ENCODE measurements at places on chromosomes 13 and 19. TPM values are rescaled to one million over a fixed set of nuclear protein-coding genes. Genes with fewer than 3 reads are reported as not detected.
A peak's percentile ranks its signal among the peaks of the same experiment; 100 is the strongest.

- H3K4me3 ChIP-seq: no peak overlapping the region
- peaks cover 7% of the 10 kb centered on the region for H3K4me1 ChIP-seq
- no peaks in the 10 kb centered on the region for H3K36me3 ChIP-seq
These were observed 3.7 kb upstream of the RAP2A start for GRCh38 chr13:97430296-97430695.

DNA sequence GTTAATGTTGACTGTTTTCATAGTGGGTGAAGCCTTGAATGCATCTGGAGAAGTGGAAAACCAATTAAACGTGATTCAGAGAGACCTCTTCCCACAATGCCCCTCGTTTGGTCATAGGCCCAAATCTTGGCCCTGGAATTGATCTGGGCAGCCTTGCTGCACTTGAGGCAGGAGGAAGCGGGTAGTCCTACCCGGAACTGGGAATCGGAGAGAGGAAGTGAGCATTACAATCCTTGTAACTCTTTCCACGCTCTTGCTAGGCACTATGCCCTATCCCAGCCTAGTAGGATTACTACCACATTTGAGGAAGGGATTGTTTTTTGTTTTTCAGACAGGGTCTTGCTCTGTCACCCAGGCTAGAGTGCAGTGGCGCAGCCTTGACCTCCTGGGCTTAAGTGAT is 3.6 kb downstream of the KCNK6 start:
- no peak overlapping the region for H3K4me3 ChIP-seq
- DNase-seq: no peak
- H3K4me1 ChIP-seq: peaks cover 23% of the 10 kb centered on the region
- no peaks in the 10 kb centered on the region for H3K27me3 ChIP-seq
- no peak overlapping the region for H3K27ac ChIP-seq

DNA sequence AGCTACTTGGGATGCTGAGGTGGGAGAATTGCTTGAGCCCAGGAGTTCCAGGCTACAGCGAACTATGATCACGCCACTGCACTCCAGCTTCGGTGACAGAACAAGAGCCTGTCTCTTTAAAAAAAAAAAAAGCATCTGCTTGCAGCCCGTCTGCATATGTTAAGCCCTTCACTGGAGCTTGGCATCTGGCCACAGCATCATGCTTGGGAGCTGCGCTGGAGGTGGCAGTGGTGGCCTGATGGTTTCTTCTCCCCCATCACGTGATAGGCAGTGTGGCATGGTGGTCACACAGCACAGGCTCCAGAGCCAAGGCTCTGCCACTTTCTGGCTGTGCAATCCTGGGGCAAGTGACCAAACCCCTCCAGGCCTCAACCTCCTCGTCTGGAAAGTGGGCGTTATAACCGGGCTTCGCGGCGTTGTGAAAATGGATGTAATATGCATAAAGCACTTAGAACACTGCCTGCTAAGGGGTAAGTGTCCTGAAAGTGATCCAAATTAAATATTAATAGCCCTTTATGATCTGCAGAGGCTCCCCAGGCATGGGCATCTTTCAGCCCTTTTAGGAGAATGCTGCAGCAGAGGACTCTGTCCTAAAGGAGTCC is 24.4 kb downstream of the MARK4 start:
- no peak for DNase-seq
- no peak overlapping the region for H3K27ac ChIP-seq
- H3K4me3 ChIP-seq: no peak overlapping the region
- no peaks in the 10 kb centered on the region for H3K4me1 ChIP-seq
- H3K36me3 ChIP-seq: peaks cover 54% of the 10 kb centered on the region

DNA sequence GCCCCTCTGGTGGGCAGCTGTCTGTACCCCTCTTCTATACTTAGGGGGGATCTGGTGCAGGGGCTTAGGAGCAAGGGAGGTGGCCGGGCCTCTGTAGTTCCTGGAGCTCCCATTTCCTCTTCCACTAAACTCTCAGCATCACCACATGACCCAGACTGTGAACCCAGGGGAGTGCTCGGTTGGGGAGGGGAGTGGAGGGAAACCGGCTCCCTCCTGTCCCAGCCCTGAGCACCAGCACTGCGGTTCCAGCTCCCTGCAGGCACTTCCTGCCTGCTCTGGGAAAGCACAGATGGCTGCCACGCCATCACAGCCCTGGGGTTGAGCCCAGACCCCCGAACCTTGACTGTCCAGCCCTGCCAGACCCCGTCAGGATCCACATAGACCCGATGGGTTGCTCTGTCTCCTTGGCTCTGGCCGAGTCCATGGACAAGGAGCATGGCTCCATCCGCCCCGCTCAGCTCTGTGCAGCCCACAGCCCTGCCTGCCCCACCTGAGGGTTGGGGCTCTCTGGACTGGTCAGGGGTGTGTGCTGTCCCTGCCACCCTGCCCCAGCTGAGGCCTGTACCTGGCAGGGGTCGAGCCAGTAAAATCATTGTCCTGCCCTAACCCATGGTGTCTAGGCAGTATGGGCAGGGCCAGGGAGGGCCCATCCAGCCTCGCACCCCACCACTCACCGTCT is 36.0 kb upstream of the SLC7A10 start:
- no peak overlapping the region for H3K4me3 ChIP-seq
- no peaks in the 10 kb centered on the region for H3K27me3 ChIP-seq
- peak overlapping the region; percentile 54 for H3K27ac ChIP-seq
- no peaks in the 10 kb centered on the region for H3K36me3 ChIP-seq
- peaks cover 9% of the 10 kb centered on the region for H3K4me1 ChIP-seq

DNA sequence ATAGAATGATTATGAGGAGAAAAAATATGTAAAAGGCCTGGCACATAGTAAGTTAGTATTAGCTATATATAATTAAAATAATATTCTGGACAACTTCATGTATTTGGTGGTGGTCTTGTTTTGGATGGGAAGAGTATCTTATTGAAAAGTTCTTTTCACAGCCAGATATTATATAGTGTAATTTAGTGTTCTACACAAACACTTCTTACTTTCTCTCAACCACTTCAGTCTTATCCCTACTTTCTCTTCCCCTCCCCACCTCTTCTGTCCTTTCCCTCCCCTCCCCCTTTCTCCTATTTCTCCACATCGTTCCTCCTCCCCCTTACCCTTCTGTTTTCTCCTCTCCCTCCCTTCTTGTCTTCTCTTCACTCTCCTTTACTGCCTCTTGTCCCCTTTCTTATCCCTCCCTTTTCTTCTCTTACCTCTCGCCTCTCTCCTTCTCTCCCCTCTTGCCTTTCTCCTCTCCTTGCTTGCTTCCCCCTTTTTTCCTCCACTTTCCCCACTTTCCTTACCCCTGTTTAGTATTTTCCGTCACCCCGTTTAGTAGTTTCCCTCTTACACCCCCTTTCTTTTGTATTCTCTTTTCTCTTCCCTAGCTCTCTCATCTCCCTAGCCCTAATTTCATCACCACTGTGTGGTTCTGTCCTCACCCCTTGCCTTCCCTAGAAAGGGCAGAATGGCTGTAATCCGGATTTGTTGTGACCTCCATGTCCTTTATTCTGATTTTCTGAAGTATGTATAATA is 107.2 kb upstream of the MLNR start:
- peaks cover 70% of the 10 kb centered on the region for H3K4me1 ChIP-seq
- H3K36me3 ChIP-seq: peaks cover under 1% of the 10 kb centered on the region
- no peaks in the 10 kb centered on the region for H3K27me3 ChIP-seq
- no peak overlapping the region for H3K4me3 ChIP-seq
- no peak for DNase-seq

GRCh38 chr13:82747291-82747690 is 1135.0 kb downstream of the SLITRK1 start:
- H3K27ac ChIP-seq: no peak overlapping the region
- H3K4me3 ChIP-seq: no peak overlapping the region
- H3K36me3 ChIP-seq: no peaks in the 10 kb centered on the region
- DNase-seq: no peak
- no peaks in the 10 kb centered on the region for H3K27me3 ChIP-seq

GRCh38 chr13:34765446-34766180 is 176.5 kb upstream of the NBEA start:
- H3K27me3 ChIP-seq: no peaks in the 10 kb centered on the region
- no peak overlapping the region for H3K27ac ChIP-seq
- no peaks in the 10 kb centered on the region for H3K4me1 ChIP-seq
- no peak for DNase-seq

- H3K27me3 ChIP-seq: no peaks in the 10 kb centered on the region
- H3K4me1 ChIP-seq: no peaks in the 10 kb centered on the region
- no peak overlapping the region for H3K4me3 ChIP-seq
These were observed 23.2 kb downstream of the SUGP1 start for GRCh38 chr19:19296953-19297689.

- H3K27me3 ChIP-seq: peaks cover 33% of the 10 kb centered on the region
- H3K4me3 ChIP-seq: peak within 1 kb of the TSS; percentile 51
- DNase-seq: peak; percentile 79
- H3K27ac ChIP-seq: no peak within 1 kb of the TSS
- peaks cover 21% of the 10 kb centered on the region for H3K4me1 ChIP-seq
These were observed at the start of gene CGB7 for GRCh38 chr19:49057636-49058234. Gene CGB7 (minus strand): TSS chr19:49057749. CDS start chr19:49055375, 2,374 bp downstream.

DNA sequence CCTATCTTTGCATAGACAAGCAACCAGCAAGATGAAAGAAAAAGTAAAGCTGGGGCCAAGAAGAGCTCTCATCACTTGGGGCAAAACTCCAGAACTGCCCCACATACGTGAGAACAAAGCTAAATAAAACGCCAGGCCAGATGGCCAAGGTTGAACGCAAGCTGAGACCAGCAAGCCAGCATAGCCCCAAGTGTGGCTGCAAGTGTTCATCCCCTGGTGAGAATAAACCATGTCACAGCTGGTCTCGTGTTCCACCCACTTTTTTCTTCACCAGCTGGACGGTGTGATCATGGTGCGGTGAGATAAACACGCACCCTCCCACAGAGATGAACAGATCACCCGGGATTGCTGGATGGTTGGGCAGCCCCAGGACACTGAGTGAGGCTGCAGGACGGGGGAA is 109.6 kb upstream of the CACNA1A start:
- no peaks in the 10 kb centered on the region for H3K36me3 ChIP-seq
- no peak overlapping the region for H3K4me3 ChIP-seq
- peak; percentile 32 for DNase-seq
- H3K27me3 ChIP-seq: peaks cover 4% of the 10 kb centered on the region
- no peaks in the 10 kb centered on the region for H3K4me1 ChIP-seq

DNA sequence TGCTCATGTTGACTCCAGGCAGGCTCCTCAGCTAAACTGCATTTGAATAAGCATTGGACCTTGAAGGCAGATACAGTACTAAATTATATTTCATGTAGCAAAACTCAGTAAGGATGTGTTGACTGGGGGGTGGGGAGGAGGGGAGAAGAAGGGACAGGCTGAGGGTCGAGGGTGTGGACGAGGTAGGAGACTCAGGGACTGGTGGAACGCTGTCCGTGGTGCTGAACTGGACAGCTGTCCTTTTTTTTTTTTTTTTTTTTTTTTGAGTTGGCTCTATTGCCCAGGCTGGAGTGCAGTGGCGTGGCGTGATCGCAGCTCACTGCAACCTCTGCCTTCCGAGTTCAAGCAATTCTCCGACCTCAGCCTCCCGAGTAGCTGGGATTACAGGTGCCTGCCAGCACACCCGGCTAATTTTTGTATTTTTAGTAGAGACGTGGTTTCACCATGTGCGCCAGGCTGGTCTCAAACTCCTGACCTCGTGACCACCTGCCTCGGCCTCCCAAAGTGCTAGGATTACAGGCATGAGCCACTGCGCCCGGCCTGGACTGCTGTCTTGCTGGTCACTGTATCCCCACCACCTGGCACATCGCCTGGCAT is 33.2 kb upstream of the CASP14 start:
- no peaks in the 10 kb centered on the region for H3K4me1 ChIP-seq
- peaks cover 3% of the 10 kb centered on the region for H3K27me3 ChIP-seq
- H3K4me3 ChIP-seq: no peak overlapping the region
- no peak overlapping the region for H3K27ac ChIP-seq
- no peak for DNase-seq

GRCh38 chr19:2507109-2507508 is 31.2 kb downstream of the GADD45B start:
- H3K36me3 ChIP-seq: no peaks in the 10 kb centered on the region

DNA sequence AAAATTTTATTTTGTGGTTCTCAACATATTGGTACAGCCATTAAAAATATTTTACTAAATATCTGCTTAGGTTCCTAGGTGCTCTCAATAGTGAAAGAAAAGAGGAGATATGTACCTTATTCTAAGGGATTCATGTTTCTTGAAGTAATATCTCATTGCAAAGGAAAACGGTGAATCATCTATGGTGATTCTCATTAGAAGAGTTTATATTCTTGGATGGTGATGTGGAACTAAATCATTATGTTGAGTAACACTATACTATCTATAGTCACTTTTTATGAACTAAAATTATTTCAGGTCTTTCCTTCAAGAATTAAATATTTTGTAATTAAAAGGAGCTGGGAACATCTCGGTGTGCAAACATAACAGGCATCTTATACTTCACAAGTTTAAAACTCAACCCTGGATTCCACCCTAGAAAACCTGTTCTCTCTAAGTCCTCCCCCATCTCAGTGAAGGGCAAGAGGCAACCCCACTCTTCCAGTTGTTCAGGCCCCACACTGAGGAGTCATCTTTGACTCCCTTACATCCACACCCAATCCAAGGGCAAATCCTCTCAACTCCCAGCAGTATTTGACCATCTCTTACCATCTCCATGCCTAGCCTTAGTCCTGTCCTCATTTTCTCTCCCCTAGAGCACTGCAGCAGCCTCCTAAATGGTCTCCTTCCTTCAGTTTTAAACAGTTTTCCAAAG is 140.1 kb downstream of the RGCC start:
- H3K27me3 ChIP-seq: no peaks in the 10 kb centered on the region
- H3K4me1 ChIP-seq: peaks cover 6% of the 10 kb centered on the region
- H3K36me3 ChIP-seq: no peaks in the 10 kb centered on the region
- no peak for DNase-seq
- H3K27ac ChIP-seq: no peak overlapping the region

DNA sequence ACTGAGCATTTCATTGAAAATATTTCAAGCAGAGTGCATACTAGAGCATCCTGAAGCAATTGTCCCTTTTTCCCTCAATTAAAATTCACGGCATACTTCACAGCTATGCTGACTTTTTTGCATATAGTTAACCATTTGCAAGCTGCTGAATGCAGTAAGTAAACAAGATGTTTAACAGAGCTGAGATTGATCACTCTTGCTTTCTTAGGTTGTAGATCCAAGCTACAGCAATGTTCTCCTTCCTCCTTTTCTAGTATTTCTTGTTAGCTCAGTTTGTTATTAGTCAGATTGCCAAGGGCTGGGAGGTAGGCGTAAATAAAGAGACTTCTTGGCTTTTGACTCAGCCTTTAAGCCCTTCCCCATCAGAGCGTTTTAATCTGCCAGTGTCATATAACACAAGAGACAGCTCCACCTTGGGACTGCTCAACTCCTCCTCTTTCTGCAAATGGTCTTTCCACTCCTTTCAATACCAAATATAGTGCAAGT is at the start of gene SLITRK6:
Gene SLITRK6 (minus strand): TSS at position 323 of the 486 bp plus-strand sequence. CDS start 2,911 bp downstream, outside the sequence.
- H3K4me3 ChIP-seq: no peak within 1 kb of the TSS
- H3K36me3 ChIP-seq: no peaks in the 10 kb centered on the region
- H3K27ac ChIP-seq: no peak within 1 kb of the TSS
- H3K4me1 ChIP-seq: no peaks in the 10 kb centered on the region

DNA sequence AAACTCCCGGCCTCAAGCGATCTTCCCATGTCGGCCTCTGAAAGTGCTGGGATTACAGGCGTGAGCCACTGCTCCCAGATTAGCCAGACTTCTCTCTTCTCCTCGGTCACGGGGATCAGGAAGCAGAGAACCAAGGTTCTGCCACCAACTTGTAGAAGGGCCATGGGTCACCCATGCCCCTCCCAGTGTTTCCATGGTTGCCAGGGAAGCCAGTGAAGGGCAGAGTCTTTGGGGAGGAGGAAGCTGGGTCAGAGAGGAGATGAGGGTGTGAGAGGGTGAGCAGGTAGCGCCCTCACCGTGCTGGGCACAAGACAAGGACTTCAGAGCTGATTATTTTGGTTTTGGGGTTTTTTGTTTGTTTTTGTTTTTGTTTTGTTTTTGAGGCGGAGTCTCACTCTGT is 77.1 kb downstream of the GNG7 start:
- DNase-seq: peak; percentile 87
- H3K36me3 ChIP-seq: no peaks in the 10 kb centered on the region
- peaks cover 76% of the 10 kb centered on the region for H3K4me1 ChIP-seq
- H3K27me3 ChIP-seq: no peaks in the 10 kb centered on the region

Gene CYP2F1
- not detected for total RNA-seq

Gene PNMA8A
- 0.32 TPM for total RNA-seq

Gene URAD
- total RNA-seq: not detected

Gene FAAP24
- 4.3 TPM for total RNA-seq
